ENCODE measurements at places on chromosomes 16 and 17.

GRCh38 chr17:82859431-82860403 lies 19.9 kb upstream of the ZNF750 start:
- DNase-seq: peak; percentile 17

DNA sequence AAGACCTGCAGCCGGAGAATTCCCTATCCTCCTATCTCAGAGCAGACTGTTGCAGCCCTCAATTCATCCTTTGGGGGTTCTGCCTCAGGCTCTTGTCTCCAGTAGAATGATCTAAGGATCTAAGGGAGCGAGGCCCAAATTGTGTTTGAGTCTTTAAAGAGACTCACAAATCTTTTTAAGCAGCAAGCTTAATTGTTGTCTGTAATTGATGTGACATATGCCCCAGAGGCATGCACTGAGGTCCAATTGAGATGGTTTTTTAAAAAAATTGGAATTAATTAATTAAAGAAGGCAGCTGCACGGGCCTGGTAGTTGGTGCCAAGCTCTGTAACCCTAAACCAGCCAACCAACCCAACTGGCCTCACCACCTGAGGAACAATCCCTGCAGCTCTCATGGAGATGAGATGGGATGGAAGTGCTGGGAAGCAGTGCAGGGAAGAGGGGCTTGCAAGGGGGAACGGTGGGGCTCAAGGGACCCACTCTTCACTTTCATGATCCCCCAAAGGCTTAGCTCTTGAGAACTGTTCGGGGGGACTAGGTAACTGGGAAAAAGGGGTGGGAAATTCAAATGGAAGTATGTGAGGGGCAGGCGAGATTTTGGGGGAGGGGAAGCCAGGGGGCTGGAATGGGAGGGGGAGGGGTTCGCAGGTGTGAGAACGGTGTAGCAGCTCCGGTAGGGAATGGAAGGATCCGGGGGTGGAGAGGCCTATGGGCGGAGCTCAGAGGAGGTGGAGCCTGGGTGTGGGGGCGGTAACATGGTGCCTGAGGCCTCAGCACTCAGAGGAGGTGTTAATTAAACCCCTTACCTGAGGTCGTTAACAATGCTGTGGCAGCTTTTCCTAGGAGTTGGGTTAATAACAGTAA lies 9.2 kb upstream of the ZNF652 start:
- no peak for DNase-seq

DNA sequence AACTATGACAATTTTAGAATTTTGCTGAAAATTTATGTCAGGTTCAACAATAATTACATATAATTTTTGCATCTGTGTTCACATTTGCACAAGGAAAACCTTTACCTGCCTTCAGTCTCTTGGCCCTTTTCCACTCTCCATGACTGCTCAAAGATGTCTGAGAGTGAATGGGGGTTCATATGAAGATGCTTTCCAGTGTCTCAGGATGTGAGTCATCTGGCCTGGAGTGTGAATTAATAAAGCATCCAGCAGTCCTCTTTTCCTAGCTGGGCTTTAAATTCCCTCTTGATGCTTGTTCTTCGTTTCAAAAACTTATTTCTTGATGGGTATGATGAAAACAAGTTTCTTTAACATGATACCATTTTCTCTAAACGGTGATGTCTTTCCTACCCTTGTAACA lies 99.9 kb downstream of the CDK5R1 start:
- DNase-seq: no peak

DNA sequence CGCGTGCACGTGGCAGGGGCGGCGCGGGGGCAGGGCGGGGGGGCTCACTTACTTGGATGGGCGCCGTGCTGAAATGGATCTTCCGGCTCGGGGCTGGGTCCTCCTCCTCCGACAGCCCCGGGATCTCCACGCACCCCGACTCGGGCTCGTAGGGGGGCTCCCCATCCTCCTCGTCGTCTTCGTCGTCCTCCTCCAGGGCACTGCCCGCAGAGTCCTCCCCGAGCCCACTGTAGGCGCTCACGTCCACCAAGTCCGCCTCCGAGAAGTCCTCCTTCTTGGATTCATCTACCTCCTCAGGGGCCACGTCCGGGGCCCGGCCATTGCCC lies 1.4 kb downstream of the PPP1R9B start:
- DNase-seq: no peak

DNA sequence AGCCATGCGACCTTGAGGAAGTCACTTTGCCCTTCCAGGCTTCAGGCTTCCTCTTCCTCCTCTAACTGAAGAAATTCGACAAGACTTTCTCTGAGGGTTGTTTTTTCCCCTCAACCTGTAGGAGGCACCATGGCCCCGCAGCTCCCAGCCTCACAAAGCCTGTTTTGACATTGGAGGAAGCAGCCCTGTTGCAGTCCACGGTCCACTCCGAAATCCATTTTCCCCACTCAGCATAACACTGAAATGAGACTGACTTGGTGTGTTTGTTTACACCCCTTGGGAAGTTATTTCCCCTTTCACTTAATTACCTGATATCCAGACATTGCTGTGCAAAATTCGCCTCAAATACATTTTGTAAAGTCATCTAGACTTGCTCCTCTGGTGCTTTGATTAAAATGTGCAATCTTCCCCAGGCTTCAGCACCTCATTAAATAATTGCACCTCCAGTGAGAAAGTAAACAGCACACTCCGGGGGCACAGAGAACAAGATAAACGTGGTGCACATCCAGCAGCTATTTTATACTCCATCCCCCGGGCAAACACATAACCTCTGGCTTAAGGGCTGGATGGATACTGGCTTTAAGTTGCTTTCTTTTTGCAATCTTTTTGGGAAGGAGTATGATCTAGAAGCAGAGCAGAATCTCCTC lies 41.4 kb upstream of the PIRT start:
- DNase-seq: no peak

DNA sequence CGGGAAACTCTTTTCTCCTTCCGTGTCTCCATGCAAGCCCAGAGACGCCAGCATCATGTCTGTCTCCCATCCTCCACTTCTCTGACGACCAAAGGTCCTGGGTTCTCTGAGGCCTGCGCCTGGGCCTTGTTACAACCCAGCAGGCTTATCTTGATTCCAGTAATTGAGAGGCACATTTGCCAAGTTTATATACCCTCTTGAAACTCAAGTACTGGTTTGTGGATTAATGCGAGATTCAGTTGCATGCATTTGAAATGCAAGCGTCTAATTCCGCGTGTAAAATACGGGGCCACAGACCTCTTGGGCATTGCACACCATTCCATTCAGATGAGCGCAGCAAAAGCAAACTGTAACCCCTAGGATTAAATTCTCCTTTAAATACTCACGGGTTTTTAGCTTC lies 28.7 kb upstream of the CRISPLD2 start:
- DNase-seq: no peak

DNA sequence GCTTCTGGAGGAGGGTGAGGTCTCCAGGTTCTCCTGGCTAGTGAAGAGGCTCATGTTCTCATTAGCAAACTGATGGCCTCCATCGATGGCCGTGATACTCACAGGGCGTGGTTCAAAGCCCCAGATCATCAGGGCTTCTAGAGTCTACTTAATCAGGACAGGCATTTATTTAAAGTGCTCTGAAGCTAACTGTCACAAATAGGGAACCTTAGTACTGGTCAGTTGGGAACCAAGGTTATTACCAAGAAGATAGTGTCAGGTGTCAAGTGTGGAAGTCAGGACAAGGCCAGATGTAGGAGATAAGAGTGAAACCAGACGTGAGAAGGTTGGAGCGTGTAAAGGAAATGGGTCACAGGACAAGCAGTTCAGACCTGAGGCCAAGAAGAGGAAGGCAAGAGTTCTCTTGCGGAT lies 56.9 kb downstream of the PIGL start:
- no peak for DNase-seq

DNA sequence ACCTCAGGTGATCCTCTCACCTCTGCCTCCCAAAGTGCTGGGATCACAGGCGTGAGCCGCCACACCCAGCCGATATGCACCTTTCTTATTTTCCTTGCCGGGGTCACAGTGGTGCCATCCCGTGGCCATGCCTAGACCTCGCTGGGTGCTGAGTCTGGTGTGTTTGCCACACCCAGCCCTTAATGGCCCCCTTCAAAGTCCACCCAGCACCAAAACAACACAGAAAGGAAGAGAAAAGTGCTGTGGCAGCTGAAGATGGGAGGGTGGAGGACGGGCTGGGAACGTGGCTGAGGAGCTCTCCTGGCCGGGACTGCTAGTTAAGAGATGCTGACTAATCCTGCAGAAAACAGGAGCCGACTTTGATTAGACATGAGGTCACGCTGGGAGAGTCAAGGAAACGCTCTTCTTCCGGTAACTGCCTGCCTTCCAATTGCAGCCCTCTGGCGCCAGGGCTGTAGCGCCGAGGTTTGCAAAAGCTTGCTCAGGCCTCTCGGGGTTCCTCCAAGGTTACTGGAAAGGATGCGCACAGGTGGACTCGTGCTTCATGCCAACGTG lies 10.9 kb downstream of the SLC43A2 start:
- DNase-seq: no peak

- DNase-seq: no peak
These were observed 40.1 kb downstream of the SCNN1B start for GRCh38 chr16:23342083-23342640.

- no peak for DNase-seq
These were observed 684 bp upstream of the NUDT16L1 start for GRCh38 chr16:4692460-4693295.

- DNase-seq: no peak
These were observed 250.6 kb upstream of the SALL1 start for GRCh38 chr16:51401673-51402072.

GRCh38 chr17:80441133-80441578 lies 26.2 kb downstream of the ENDOV start:
- peak; percentile 52 for DNase-seq

DNA sequence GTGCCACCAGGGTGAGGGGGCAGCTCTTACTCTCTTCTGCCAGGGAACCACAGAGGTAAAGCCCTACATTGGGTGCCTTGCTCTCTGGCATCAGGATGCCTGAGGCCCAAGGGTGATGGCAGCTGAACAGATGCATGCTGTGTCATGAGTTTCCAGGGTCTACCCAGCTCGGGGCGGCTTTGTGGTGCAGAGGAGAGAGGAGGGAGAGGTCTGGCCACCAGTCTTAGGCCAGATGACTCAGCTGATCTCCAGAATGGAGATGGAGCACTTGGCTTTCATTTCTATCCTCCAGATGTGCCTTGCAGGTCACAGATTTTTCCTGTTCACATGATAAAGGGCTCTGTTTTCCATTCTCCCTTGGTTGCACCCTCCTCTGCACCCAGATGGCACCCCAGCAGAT lies 23.6 kb upstream of the USP22 start:
- DNase-seq: no peak

DNA sequence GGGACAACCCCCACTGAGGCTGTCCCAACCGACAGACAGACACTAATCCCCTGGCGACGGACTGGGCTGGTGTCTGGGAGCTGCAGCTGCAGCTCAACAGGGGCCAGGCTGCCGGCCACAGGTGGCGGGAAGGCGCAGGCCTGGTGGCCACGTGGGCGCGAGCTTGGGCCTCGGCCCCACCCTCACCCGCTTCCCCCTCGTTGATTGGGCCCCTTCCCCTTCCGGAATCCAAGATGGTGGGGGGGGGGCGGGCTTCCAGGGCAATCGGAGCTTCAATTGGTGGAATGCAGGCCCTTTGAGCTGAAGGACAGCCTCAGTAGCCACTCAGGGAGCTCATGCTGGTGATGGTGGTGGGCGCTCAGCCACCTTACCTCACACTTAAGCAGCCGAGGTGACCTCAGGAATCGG lies 8.7 kb upstream of the TBX4 start:
- DNase-seq: no peak

DNA sequence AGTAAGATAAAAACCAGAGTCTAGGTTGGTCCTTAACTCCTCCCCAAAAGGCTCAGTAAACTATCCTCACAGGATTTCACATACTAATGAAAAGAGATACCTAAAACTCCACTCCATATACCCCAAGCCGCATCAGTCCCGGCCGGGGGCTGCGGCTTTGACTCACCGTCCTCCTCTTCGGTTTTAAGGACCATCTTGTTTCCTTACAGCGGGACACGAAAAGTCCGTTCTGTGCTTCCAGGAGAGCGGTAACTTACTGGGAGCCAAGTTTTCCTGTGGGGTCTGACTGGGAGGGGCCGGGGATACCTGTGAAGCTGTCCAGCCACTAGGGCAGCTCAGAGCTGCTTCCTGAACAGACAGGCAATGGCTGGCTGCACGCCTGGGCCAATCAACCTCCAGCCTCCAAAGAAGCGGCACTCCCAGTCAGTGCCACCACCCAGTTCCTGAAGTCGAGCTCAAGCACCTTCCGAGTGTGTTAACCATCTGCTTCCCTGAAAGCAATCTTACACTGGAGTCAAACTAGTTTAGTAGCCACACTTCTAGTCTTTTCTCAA lies 45.5 kb downstream of the CYTH1 start:
- DNase-seq: no peak

DNA sequence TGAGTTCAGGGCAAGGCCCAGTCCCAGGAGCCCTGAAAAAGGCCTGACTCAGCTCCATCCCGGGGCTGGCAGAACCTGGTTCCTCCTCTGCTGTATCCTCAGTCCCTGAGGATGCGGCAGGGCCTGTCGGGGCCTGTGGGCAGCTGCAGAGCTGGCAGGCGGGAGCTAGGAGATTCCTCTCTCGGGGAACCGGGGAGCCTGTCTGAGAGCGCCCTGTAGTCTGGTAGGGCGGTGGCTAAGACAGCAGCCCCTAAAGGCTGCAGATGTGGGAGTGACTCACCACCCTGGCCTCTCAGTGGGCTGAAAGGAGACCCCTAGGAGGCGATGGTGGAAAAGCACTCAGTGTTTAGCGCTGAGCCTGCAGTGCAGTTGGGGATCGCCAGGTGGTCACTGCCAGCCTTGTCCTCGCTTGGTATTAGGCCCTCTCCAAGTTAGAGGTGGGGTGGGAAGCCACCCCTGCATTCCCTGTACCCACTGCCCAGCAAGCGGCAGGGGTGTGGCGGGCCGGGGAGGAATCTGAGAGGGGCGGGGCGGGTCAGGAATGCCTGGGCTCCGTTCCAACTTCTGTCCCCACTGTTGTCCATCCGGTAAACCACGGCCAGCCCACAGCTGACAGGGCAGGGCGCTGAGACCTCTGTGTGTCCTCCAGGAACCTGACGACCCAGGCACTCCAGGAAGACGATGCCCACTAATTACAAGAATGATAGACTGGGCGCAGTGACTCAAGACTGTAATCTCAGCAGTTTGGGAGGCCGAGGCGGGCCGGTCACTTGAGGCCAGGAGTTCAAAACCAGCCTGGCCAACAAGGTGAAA lies 29.5 kb upstream of the CDH1 start:
- no peak for DNase-seq

- DNase-seq: no peak
These were observed 21.6 kb upstream of the CDH1 start for GRCh38 chr16:68715471-68715870.

- DNase-seq: no peak
These were observed 1.2 kb upstream of the HEXIM1 start for GRCh38 chr17:45146890-45147580.

- DNase-seq: no peak
These were observed 31.9 kb upstream of the MPHOSPH6 start for GRCh38 chr16:82201926-82202325.

Data from GM18507 (cell line).